ENCODE measurements at places on chromosomes 7 and 10. TPM values are rescaled to one million over a fixed set of nuclear protein-coding genes. Genes with fewer than 3 reads are reported as not detected.

GRCh38 chr7:44112231-44112996, 8.3 kb downstream of the AEBP1 start:
- H3K4me3 ChIP-seq = no peak overlapping the region
- no peaks in the 10 kb centered on the region for H3K27me3 ChIP-seq
- H3K27ac ChIP-seq = no peak overlapping the region
- no peaks in the 10 kb centered on the region for H3K4me1 ChIP-seq
- no peak for DNase-seq

DNA sequence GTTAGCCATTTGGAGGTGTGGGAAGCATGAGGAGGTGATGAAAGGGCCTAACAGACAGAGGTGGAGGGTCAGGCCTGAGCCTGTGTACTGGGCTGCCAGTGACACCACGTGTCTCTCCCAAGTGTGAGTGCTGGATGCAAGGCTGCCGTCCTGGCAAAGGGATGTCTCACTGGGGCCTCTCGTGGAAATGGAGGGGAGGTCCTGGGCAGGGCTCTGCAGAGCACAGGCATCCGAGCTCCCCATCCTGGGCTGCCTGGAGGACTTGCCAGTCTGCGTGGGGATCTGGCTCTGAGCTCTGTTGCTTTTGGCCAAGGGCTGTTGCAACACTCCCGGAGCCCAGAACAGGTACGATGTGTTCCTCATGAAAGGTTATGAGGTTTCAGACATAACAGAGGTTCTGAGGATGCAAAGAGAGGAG, 77.3 kb downstream of the GRK5 start:
- no peak for DNase-seq
- H3K27ac ChIP-seq = peak overlapping the region; percentile 48
- no peaks in the 10 kb centered on the region for H3K27me3 ChIP-seq
- peaks cover 54% of the 10 kb centered on the region for H3K4me1 ChIP-seq
- no peaks in the 10 kb centered on the region for H3K36me3 ChIP-seq

DNA sequence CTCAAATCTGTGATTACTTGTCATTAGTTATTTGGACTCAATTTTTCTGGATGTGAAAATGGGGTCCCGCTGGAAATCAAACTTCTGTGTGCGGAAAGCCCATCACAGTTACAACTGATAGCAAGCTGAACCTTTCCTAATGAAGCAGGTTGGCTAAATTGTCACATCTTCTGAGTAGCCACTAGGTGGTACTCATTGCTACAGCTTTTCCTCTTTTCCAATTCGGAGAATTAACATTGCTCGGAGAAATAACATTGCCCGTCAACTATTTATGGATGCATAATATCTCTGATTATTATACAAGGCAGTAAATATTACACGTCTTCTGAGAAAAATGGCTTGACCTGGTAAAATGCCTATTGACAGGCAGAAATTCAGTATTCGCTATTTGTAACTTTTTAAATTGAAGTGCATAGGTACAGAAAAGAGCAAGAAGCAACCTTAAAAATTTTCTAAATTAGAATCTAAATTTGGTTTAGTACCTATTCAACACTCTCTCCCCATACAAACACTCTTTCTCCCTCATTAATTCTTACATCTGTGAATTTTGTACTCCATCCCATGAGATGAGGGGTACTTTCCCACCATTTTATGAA, 17.3 kb upstream of the BLOC1S2 start:
- H3K4me1 ChIP-seq = no peaks in the 10 kb centered on the region
- H3K27me3 ChIP-seq = peaks cover 17% of the 10 kb centered on the region
- DNase-seq = peak; percentile 35
- no peak overlapping the region for H3K27ac ChIP-seq
- H3K4me3 ChIP-seq = no peak overlapping the region

- H3K27me3 ChIP-seq = no peaks in the 10 kb centered on the region
- H3K4me3 ChIP-seq = no peak overlapping the region
- no peaks in the 10 kb centered on the region for H3K36me3 ChIP-seq
These were observed 799.5 kb upstream of the LRRN3 start for GRCh38 chr7:110291430-110291829.

DNA sequence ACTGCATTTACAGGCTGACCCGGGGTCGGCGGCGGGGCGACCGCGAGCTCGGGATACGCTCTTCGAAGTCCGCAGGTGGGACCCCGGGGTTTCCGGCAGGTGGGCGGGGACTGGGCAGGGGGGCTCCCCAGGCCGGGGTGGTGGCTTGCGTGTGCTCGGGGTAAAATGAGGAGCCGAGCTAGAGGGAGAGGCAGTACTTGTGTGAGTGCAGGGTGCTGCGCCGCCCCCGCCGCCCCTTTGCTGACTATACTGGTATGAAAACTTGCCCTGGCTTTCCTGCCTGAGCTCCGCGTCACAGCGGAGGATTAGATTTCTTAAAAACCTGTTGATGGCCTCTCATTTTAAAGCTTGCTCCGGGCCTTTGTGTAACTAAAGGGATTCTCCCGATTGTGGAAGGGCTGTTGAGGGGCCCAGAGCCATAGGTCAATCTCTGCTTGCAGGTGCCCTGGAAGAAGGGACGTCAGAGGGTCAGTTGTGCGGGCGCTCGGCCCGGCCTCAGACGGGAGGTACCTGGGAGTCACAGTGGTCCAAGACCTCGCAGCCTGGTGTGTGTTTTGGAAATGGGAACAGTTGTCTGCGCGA, 488 bp downstream of the ARMC10 start:
- H3K27ac ChIP-seq = peak overlapping the region; percentile 81
- H3K27me3 ChIP-seq = no peaks in the 10 kb centered on the region
- peaks cover 2% of the 10 kb centered on the region for H3K4me1 ChIP-seq
- H3K4me3 ChIP-seq = peak overlapping the region; percentile 78
- peak; percentile 34 for DNase-seq
- no peaks in the 10 kb centered on the region for H3K36me3 ChIP-seq

DNA sequence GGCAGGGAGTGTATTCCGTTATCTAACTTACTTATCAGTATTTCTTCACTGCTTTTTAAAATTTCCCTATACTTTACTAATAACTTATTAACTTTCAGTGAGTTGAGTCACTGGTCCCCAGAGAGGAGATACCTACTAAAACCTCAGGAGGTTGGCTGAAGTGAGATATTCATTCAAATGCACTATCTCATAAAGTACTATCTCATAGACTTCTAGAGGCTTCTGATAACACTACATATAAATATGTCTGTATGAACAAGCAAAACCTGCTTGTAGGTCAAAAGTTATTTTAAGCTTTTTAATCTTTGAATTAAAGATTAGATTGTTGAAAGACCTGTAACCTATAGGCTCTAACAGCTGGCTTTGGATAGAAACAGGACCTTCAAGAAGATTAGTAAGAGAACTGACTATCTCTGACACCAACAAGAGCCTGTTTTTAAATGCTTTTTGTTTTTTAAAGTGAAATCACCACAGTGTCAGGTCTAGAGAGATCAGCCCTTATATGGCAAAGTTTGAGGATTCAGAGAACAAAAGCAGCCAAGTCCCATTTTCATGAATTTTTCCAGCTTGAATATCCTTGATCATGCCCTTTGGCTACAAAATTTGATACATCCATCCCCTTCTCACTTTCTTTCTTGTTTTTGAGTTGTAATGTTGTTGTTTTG, 242.2 kb downstream of the ARL4A start:
- H3K27me3 ChIP-seq = no peaks in the 10 kb centered on the region
- H3K4me3 ChIP-seq = no peak overlapping the region
- H3K36me3 ChIP-seq = no peaks in the 10 kb centered on the region
- no peak overlapping the region for H3K27ac ChIP-seq
- no peak for DNase-seq
- H3K4me1 ChIP-seq = no peaks in the 10 kb centered on the region

The CLDN3 gene
- total RNA-seq = not detected

The SPDYE1 gene
- total RNA-seq = under 0.01 TPM

The LLCFC1 gene
- total RNA-seq = not detected

The TAS2R41 gene
- not detected for total RNA-seq
